ENCODE measurements at places on chromosomes 13 and 19.

GRCh38 chr19:40596608-40597328 is 4.4 kb upstream of the LTBP4 start:
- no peak for DNase-seq

- no peak for DNase-seq
These were observed 270.0 kb downstream of the KCNRG start for GRCh38 chr13:50285283-50285682.

GRCh38 chr19:10815007-10815536 is 20.9 kb downstream of the TMED1 start:
- no peak for DNase-seq

DNA sequence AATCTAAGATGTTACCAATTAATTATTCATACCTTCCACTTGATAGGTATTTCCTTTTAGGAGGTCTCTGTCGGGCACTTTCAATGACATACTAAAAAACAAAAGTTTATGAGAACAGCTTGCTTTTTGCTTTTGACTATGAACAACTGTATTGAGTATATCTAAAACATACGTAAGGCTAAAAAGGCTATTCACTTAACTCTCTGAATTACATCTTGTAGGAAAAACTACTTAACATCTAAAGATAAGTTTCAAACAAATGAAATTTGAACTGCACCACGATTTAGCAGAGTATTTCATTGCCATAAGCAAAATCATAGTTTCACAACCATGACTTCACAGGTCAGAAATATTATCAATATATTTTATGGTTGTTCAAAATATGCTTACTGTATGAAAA is 11.6 kb downstream of the SUPT20H start:
- no peak for DNase-seq

- no peak for DNase-seq
These were observed 65.5 kb downstream of the STK24 start for GRCh38 chr13:98511435-98511834.

GRCh38 chr13:113115363-113116205 is 7.0 kb upstream of the F10 start:
- no peak for DNase-seq

DNA sequence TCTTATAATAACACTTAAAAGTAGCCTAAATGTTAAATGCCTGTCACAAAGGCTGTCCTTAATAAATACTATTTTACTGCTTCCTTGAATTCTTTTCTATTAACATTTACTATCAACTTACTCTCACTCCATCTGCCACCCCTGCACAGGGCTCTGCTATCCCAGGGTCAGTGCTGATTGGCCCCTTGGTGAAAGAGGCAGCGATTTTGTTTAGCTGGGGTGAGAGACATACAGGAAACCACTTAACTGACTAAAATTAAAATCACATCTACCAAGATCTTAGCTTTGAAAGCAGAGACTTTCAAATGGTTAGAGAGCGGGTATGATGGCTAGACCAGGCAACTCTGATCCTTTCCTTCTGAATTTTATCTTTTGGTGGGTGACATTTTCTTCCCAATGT is 149.9 kb upstream of the HTR2A start:
- DNase-seq, result no peak

- no peak for DNase-seq
These were observed 28.0 kb upstream of the SLC15A1 start for GRCh38 chr13:98780451-98780850.

DNA sequence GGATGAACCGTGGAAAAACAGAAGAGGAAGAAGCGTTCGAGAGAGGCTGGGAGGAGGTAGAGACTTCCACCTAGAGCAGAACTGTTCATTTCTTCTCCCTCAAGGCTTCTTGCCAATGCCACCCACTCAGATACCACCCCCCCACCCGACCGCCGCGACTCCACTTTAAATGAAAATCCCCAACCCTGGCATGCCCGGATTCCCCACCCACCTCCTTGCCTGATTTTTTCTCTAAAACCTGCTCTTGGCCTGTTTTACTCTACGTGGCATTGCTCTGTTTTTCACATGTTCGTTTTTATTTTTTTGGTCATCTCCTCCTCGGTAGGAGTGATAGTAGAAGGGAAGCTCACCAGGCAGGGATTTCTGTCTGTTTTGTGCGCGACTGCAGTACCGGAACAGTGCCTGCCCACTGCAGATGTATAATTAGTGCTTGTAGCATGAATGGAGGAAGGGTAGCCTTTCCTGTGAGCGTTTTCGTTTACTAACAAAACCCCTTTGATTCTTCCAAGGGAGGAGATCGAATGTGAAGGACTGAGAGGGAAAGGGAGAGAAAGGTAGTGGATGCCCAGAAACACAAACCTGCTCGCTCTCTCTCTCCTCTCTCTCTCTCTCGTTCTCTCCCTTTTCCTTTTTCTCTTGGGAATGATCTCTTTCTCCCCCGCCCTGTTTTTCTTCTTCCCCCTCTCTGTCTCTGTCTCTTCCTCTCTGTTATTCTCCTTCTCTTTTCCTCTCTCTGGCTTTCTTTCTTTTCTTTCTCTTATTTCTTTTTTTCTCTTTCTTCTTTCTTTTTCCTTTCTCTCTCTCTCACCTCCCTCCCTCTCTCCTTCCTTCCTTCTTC is 2.2 kb downstream of the CD70 start:
- no peak for DNase-seq

DNA sequence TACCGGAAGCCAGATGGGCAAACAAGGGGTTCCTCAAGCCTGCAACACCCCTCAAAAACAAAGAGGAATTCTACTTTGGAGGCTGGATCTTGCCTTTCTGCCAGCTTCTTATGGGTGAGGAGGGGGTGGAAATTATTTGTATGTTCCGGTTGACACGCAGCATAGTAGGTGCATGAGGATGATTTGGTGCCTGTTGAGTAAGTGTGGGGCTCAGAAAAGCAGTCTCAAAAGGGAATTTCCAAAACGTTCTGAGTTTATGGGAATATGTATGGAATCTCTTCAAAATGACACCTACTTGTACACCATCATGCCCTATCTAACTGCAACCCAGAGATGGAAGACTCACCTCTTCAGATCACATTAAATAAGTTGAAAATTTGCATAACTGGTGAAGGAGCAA is 3.0 kb upstream of the TECR start:
- no peak for DNase-seq

- DNase-seq, result no peak
These were observed 194.1 kb downstream of the NUFIP1 start for GRCh38 chr13:44795176-44795575.

DNA sequence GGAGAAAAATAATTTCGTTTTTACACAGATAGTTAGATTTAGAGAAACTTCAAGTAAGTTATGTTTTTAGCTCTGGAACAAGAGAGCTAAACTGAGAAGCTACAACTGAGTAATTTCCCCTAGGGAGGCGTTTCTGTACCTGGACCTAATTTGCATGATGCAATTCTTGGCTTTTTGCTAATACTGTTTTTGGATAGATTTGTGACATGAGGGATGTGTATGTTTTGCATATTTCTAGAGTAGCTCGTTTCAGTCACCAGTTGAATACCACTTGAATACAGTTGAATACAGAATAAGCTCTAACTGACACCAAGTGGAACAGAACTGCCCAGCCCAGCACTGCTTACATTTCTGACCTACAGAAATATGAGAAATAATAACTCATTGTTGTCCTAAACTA is 1227.9 kb upstream of the SPRY2 start:
- peak; percentile 90 for DNase-seq

GRCh38 chr19:15137777-15138176 is 30.6 kb downstream of the SYDE1 start:
- DNase-seq, result no peak

- no peak for DNase-seq
These were observed 201.3 kb upstream of the SLITRK6 start for GRCh38 chr13:86000546-86000945.

DNA sequence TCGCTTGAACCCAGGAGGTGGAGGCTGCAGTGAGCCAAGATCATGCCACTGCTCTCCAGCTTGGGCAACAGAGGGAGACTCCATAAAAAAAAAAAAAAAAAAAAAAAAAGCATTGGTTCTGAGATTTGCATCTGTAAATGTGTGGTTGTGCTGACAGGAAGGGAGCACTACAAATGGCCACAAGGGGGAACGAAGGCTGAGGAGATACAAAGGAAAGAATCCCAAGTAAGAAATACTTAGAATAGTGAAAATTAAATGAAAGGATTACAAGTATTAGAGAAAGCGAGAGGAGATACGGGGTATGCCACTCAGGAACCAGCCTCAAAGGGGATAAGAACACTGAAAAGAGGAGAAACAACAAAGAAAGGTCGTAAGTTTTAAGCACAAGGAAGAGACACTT is 284.9 kb downstream of the KLF12 start:
- peak; percentile 61 for DNase-seq

- DNase-seq, result no peak
These were observed 11.1 kb downstream of the NTN5 start for GRCh38 chr19:48661711-48662090.
